ENCODE measurements at places on chromosomes 3 and 15.

- DNase-seq = peak; percentile 55
Measured at GRCh38 chr15:69606921-69607500, 154.4 kb downstream of the RPLP1 start.

DNA sequence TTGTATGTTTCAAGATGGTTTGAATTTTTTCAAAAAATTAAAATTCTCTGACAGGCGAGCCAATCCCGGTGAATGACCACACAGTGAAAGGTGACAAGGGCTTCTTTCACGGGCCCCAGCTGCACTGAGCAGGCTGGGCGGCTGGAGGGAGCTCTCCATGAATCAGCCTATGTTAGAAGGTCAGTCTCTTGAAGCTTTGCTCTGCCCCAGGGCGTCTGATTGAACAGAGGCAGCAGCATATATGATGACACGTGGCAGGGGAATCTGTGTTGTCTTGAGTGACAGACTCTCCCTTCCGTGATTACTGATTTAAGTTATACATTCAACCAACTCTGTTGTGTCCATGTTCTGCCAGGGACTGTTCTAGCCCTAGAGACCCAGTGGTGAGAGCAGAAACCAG lies 51.5 kb downstream of the ISG20 start:
- DNase-seq = peak; percentile 70

GRCh38 chr15:91857772-91858171 lies 4.3 kb downstream of the SLCO3A1 start:
- DNase-seq = no peak

DNA sequence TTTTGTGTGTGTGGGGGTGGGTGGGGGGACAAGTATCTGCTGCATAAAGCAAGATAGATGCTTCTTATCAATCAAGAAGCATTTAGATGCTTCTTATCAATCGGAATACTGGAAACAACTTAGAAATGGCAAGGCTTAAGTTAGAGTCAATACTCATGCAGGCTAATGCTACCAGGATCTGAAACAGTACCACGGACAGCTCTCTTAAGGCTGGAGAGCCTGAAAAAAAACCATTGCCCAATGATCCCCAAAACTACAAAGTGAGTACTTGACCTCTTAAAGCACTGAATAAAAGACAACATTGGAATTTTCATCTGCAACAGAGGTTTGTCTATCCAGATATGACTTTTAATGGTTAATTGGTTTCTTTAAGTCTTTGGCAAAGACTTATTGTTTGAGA lies 262.3 kb downstream of the GAP43 start:
- DNase-seq = no peak

GRCh38 chr15:70378126-70379031 lies 280.7 kb upstream of the TLE3 start:
- DNase-seq = no peak

DNA sequence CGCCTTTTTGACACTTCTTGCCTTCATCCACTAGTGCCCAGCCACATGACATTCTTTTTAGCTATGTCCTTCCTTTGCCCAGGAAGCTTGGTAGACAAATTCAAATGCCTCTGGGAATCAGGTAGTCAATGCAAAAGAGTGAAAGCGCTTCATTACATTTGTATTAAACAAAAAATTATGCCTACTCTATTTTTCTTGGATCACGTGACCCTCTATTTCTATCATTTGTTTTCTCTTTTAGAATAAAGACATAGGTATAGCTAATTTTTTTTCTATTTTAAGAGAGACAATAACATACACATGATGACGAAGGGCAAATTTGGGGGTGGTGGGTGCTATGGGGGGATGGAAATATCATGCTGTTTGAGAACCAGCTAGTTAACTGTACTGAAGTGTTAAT lies 384.8 kb downstream of the C3orf38 start:
- no peak for DNase-seq

DNA sequence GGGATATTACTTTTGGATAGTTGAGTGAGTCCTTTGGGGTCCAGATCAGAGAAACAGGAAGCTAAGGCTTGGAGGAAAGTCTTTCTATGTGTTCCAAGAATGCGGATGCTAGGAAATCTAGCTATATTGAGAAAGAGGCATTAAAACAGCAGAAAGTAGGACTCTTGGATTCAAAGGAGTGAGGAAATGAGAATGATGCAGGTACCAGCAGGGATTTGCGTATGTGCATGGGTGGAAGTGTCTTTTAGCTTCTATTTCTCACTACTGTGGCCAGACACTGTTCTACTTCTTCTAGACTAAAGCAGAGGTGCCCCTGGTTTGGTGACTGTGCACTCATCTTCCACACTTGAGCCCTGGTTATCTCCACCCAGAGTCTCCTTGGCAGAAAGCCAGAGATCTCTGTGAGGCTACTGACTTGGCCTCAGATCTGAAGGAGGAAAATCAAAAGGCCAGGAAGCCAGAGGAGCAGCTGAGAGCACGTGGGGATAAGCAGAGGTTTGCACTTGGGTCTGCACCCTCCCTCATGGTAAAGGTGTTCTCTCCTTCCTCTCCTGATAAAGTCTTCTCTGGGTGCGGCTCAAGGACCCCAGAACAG lies 44.3 kb downstream of the ATP2B2 start:
- DNase-seq = no peak

GRCh38 chr3:185176750-185177359 lies 24.0 kb upstream of the C3orf70 start:
- peak; percentile 54 for DNase-seq

DNA sequence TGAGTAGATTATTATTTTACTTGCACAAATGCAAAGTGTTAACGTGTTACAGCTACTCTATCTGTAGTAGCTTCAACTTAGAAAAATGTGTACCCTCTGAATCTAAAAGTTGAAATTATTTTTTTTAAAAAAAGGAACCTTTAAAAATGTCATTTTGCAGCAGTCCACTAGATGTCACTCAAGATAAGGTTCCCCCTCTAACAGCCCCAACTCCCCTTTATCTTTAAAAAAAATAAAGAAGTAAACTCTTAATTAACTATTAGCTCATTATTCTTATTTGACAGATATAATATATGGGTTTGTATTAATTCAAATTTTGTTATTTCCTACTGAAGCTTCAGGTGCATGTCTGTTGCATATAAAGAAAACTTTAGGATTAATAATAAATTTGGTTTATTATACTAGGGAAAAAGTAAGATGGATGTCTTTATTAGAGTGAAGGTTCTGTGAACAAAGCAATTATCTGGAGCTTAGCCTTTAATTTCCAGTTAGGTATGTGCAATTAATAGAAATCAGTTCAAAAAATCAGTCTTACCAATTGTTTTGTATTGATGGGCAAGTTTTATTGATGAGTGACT lies 288.5 kb downstream of the VGLL3 start:
- DNase-seq = no peak

DNA sequence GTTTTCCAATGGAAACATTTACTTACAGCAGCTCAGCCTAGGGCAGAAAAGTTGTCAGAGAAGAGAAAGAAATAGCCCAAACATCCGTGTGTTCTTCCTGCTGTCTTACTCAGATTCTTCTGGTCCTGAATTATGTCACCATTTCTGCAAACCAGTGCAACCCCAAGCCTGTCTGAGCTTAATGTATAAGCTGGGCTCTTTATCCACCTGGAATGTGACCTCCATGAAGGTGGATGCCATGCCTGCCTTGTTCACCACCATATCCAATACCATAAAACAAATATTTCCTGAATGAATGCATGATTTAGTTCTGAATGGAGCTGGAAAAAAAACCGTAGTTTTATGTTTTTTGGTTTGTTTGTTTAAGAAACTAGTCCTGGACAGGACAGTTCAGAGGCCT lies 150.9 kb downstream of the RYR3 start:
- DNase-seq = no peak

DNA sequence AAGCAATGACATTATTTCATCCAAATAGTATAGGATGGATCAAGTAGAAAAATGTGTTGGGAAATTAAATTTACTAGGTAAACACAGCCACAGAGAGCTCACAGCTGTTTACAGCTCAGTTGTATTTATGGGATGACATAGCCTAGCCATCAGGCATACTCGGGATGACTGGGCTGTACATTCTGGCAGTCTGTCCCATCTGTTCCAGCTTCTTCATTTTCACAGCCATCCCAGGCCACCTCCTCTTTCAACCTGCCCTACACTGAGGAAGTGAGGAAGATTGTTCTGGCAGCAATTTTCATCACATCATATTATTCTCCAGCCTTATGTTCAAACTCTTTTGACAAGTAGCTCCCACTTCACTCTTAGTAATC lies 98.4 kb upstream of the PFN2 start:
- DNase-seq = no peak

DNA sequence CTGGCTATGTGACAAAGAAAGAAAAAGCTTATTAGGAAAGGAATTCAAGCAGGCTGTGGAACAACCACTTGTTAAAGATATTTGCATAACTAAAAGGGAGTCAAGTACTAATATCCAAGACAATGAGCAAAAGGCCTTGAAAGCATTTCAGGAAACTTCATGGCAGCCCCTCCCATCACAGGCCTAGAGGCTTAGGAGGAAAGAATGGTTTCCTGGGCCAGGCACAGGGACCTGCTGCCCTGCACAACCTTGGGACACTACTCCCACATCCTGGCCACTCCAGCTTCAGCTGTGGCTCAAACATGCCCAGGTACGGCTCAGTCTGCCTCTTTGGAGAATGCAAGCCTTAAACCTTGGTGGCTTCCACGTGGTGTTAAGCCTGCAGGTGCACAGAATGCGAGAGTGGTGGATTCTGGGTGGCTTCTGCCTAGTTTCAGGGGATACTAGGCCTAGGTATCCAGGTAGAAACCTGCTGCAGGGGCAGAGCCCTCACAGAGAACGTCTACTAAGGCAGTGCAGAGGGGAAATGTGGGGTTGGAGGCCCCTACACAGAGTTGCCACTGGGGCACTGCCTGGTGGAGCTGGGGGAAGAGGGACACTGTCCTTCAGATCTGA lies 121.6 kb downstream of the OPA1 start:
- no peak for DNase-seq

- no peak for DNase-seq
Measured at GRCh38 chr15:52094811-52095584, 17.6 kb downstream of the BCL2L10 start.

GRCh38 chr15:35630985-35631384 lies 85.0 kb upstream of the DPH6 start:
- DNase-seq = no peak

DNA sequence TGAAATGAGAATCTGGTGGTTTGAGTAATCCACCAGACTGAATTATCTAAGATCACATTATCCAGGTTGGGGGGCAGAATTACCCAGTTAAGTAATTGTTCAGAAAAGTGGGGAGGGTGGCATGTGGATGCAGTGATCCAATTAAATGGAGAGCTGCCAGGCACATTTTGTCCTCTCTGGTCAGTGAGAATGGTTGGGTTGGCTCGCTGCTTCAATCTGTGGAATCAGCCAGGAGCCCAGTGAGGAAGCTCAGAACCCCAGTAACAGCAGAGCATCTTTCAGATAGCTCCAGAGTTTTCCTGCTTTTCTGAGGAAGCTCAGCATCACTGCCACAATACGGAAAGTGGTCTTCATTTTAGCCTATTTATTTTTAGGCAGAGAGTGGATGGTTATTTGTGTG lies 6.4 kb upstream of the EXOG start:
- peak; percentile 46 for DNase-seq

DNA sequence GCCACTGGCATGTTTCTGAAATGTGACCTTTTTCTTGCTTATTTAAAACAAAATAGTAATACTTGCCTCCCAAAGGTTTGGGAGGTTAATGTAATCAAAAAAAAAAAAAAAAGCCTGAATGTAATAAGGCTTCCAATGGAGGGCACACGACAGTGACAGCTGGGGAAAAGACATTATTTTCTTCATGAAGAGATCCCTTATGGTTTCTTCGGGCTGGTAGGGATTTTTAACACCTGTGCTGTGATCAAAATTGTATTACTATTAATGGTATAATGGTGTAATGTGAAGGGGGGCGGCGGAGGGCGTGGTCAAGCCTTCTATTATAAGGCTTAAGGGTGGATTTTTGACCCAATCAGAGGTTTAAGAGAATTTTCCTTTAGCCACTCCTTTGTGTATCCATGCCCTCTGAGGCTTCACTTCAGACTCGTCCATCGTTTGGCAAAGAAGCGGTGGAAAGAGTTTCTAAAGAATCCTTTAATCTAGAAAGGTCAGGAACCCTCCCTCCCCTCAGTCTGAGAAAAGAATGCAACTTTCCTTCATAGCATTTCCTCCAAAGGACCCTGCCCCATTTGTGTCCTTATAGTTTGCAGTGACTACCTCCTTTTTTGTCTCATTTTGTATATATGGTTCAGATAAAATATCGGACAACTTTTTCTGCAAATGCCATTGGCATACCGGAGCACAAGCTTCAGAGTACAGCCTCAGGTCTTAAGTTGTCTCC lies 89.5 kb upstream of the CHD2 start:
- DNase-seq = peak; percentile 63

DNA sequence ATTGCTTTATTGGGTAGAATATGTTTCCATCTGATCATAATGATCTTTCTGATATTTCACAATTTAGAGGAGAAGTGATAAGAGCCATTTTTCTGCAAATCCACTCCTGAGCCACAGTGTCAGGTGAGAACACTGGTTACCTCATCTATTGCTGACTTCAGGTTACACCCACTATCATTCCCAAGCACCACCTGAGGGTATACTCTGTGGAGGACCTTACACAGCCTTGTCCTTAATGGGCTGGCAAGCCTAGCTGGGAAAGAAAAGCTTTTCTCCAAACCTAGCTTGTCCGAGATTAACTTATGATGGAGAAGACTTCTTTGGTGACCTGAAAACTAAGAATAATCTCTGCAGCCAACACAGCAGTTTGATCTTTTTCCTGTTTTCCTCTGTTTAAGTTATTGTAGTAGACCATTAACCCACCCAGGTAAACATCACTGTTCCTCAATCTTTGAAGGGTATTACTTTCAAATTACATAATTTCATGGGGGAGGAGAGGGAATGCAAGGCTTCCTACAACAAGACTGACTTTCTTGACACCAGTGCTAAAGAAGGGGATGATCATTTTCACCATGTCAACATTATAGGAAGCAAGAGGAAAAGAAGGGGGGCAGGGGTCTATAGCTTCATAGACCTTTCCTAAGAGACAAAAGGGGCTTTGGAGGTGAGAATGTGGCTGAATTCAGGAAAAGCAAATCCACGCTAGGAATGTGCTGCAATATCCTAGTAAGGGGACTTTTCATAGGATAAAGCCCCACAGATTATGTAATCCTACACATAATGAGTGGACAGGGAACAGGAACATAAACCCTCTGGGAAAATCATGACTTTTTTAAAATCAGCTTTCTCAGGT lies 1.7 kb downstream of the NCEH1 start:
- no peak for DNase-seq

GRCh38 chr3:179473565-179473964 lies 22.3 kb upstream of the GNB4 start:
- no peak for DNase-seq
